ENCODE measurements at places on chromosomes 6 and 20.

GRCh38 chr6:25342802-25343201, 63.6 kb downstream of the CARMIL1 start:
- no peak for DNase-seq

DNA sequence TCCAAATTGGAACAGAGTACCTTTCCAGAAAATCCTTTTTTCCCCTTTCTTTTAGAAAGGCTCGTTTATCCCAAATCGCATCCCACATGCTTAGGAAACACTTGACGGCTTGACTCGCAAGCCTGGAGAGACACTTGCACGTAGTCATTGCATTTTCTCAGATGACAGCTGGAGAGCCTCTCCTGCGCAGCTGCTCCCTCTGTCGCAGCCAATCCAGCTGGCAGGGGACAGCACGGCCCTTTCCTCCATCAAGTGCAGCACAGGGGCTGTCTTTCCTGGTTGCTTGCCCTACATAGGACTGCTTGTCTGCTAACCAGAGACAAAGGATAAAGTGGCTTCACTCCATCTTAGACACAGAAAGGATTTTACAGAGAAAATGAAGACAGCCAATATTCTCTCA, 77.6 kb upstream of the RGS17 start:
- no peak for DNase-seq

DNA sequence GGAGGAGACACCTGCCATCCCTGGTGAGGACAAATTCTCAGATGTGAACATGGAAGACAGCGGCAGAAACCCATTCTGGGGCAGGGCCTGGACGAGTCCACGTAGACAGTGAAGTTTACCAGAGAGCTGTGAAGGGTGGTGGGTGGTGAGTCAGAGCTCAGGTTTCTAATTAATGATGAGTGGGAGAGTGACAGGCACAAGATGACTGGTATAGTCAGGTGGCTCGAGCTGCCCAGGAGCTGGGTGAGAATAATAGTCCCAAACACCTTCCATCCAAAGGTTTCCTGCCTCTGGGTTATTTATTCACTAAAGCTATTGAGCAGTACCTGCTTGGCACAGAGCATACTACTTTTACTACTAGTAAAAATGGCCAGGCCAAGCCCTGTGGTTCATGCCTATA, 6.0 kb downstream of the TLDC2 start:
- DNase-seq, result no peak

GRCh38 chr20:53922901-53923314, 147.5 kb downstream of the BCAS1 start:
- DNase-seq, result no peak

DNA sequence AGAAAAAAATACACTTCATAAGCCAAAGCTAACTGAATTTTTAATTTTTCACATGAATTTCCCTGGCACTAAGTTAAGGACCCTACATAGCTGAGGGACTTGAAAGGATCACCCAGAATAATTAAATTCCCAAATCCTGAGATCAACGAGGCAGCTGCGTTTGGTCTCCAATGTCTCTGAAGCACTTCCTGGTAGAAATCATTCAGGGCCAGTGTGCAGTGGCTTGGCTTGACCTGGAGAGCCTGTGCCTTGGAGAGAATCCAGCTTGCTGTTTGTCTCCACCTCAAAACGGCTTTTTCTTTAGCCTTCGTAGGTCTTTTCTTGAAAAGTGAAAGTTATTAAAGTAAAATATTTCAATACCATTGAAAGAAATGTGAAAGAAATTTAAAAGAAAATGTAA, 92.4 kb downstream of the SMOC2 start:
- no peak for DNase-seq

GRCh38 chr6:30767158-30767943, 23.0 kb upstream of the IER3 start:
- no peak for DNase-seq

DNA sequence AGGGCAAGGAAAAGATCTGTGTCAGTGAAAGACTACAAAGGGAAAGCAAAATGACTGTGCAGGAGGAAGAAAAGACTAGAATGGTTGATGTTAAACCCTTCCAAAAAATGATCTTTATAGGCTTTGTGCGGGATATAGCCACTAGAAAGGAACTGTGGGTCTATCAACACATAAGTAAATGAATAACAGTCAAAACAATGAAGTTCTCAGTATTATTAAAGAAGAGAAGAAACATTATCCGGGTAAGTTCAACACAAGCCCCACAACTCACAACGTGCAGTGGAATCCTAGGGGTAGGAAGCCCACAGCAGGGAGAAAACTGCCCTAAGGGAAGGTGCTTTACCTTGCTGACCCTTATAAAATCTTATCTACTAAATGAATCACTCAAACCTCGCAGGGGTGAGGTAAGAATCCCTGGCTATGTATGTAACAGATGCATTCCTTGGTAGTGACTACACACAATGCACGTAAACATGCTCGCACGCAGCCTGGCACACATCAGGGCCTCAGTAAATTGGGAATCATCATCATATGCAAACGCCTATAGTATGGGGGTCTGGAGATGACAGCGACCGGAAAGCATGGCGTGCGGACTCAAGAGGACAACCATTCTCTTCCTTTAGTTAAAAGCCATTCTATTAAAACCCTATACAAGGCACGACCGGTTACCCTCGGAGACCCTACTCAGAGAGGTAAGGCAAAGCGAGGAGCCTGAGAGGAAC, 11.3 kb downstream of the TFAP2A start:
- no peak for DNase-seq

GRCh38 chr20:24913076-24913628, 35.9 kb upstream of the CST7 start:
- DNase-seq, result no peak

GRCh38 chr6:170091639-170092579, 199.0 kb downstream of the DLL1 start:
- DNase-seq, result no peak

DNA sequence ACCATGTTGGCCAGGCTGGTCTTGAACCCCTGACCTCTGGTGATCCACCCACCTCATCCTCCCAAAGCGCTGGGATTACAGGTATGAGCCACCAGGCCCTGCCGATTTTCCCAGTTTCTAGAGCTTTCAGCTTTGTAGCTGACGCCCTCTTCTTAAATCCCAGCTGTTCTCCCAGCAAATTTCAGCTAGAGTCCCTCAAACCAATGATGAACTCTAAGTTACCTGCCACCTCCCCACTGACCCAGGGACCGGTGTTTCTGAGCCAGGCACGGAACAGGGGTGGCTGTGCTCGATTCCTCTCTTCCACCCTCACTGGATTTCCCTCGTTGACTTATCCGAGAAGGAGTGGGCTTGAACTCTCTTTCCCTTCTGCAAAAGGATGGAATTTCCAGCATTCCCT, 39.1 kb downstream of the SUN5 start:
- no peak for DNase-seq

DNA sequence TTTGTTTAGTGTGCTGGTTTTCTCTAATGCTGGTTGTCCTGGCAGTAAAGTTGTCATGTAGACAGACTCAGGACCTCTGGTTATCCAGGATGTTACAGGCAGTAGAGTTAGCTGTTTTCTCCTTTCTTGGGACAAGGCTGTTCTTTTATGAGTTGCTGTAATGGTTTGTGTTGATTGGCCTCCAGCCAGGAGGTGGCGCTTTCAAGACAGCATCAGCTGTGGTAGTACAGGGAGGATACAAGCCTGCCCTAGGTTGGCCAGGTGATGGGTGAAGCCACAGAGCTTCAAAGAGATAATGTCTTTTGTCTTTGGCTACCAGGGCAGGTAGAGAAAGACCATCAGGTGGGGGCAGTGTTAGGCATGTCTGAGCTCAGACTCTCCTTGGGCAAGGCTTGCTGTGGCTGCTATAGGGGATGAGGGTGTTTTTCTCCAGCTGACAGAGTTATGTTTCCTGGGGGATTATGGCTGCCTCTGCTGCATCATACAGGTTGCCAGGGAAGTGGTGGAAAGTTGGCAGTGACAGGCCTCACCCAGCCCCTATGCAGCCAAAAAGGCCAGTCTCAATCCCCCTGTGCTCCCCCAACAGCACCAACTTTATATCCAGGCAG, 127.2 kb upstream of the TAB2 start:
- no peak for DNase-seq

DNA sequence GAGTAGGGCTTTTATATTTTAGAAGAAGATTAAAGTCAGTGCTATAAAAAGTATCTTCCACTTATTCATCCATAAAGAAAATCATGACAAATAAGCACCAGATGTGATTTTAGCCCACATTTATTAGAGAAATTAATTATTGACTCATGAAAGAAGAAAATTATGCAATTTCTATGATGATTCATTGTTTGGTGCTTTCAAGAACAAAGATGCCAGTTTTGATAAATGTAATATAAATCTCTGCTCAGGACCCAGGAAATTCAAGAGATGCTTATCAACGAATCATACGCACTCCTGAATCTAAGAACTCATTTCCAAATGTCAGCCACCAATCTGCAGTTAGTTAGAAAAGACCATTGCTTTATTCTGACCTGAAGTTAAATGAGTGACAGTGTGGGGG, 211.4 kb downstream of the ARHGAP18 start:
- no peak for DNase-seq

GRCh38 chr6:137261361-137261760, 42.2 kb upstream of the IFNGR1 start:
- no peak for DNase-seq

DNA sequence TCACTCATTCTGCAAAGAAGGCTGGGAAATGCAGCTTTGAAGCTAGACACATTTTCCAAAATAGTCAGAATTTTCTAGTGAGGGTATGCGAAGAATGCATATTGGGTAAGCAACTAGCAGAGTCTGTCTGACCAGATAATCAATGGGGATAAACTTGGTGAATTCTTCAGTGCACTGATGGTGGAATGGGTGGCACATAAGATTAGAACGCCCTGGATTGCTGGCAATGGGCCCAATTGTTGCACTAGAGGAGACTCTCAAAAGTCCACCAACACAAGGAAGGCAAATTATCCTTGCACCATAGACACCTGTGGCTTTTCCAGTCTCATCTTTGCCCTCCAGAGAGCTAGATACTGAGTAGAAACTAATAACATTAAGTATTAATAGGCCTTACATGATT, 167.6 kb downstream of the PTPRT start:
- DNase-seq, result no peak

DNA sequence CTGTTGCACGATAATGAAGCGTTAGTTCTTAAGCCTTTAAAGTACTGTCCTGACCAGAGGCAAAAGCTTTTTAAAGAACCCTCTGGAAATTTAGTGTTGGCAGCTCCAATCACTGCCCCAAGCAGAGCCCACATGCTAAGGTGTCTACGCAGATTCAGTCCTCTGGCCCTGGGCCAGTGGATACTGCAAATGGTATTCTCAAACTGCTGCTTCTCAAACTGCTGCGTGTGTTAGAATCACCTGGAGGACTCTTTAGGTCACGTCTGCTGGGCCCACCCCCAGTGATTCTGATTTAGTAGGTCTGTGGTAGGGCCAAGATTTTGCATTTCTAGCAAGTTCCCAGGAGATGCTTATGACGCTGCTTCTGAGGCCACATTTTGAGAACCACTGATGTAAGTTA, 96.0 kb upstream of the CCDC28A start:
- no peak for DNase-seq

DNA sequence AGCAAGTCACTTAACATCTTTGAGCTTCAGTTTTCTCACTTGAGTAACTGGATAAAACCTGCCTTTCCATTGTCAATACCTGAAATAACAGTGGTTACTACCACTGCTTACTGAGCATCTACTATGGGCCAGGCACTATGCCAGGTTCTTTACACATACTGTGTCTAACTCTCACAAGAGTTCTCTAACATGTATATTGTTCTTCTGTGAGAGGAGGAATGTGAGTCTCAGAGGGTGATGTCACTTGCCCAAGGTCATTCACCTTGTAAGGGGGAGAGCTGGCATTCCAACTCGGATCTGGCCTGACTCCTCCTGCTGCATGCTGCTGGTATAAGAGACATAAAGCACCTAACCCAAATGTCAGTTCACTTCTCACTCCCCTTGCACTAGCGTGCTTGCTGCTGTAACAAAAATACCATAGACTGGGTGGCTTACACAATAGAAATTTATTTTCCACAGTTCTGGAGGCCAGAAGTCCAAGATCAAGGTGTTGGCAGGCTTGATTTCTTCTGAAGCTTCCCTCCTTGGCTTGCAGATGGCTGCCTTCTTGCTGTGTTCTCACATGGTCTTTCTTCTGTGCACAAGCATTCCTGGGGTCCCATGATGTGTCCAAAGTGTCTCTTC, 21.9 kb upstream of the SGK2 start:
- no peak for DNase-seq

DNA sequence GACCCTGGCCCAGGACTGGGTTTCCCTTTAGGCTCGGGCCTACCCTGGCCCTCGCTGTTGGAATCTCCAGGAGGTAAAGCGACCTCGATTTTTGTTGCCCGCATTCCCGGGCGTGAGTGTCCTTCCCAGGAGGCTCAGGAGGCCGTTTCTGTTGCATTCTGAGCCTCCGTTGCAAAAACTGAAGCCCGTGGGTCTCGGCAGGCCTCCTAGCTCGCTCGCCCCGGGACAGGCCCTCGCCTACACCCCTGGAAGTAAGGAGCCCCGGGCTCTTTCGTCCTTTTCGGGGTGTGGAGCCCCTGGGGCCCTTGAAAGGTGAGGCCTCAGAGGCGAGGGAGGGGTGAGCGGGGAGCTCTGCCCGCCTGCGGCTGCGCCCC, 2.3 kb downstream of the NR2E1 start:
- no peak for DNase-seq

DNA sequence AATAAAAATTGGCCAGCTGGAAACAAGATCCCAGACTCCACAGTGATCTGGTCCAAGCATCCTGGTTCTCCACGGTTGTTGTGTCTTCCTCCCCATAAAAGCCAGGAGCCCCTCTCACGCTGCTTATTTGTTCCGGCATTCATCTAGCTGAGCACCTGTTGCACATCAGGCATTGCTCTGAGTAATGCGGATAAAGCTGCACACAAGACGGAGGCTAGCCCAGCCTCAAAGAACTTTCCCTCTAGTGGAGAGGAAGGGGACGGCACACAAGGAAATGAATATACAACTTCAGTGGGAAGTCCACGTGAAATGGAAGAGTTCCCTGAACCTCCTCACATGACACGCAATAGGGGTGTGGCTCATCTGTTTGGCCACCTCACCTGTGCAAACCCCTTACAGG, 30.3 kb upstream of the NXT1 start:
- no peak for DNase-seq

DNA sequence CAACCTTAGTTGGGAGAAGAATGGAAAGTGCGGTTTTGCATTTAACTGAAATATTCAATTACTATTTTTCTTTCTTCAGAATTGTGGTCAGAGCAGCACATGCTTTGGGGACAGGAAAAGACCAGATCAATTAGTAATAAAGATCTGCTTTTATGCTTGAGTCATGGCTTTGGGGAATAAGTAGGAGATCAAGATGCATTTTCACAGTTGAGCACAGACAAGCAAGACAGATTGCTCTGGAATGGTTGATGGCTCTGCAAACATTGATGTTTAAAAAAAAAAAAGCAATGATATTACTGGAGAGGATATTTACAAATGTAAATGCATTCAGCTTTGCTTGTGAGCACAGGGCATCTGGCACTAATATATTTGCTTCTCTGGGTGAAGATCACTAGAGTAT, 224.4 kb upstream of the SASH1 start:
- DNase-seq, result no peak

Data from stimulated activated CD4-positive, alpha-beta T cell treated with anti-CD3 and anti-CD28 coated beads, Interleukin-1b, Interleukin-23, amount 100 ng/mL, for 1 hour (primary cell).